ENCODE measurements at places on chromosomes 7 and 10.

- no peak for DNase-seq
Measured at GRCh38 chr7:117135553-117135891, 182.2 kb downstream of the ST7 start.

- DNase-seq = no peak
Measured at GRCh38 chr10:16314259-16314658, 122.6 kb upstream of the PTER start.

- DNase-seq = no peak
Measured at GRCh38 chr10:108393089-108393488, 1228.6 kb upstream of the SORCS1 start.

GRCh38 chr7:57505176-57505575, 55.2 kb downstream of the ZNF716 start:
- no peak for DNase-seq

- no peak for DNase-seq
Measured at GRCh38 chr10:93028883-93029282, 31.7 kb upstream of the CYP26C1 start.

- no peak for DNase-seq
Measured at GRCh38 chr10:78852466-78853240, 216.1 kb upstream of the ZMIZ1 start.

GRCh38 chr10:116597543-116597942, 6.8 kb downstream of the PNLIPRP1 start:
- DNase-seq = no peak

GRCh38 chr10:15316145-15316544, 54.9 kb downstream of the FAM171A1 start:
- DNase-seq = no peak

Measured in CD4-positive, alpha-beta T cell treated with Interleukin-15 for 1 hour (primary cell).